ENCODE measurements at places on chromosomes 4 and X. TPM values are rescaled to one million over a fixed set of nuclear protein-coding genes. Genes with fewer than 3 reads are reported as not detected.

The SMIM10L2A gene
- 9.0 TPM for total RNA-seq

The MFAP3L gene
- 8.2 TPM for total RNA-seq

The CLCN5 gene
- 4.1 TPM for total RNA-seq

The NELFA gene
- total RNA-seq, result 16.3 TPM

The LRCH2 gene
- 57.1 TPM for total RNA-seq

The RAI2 gene
- 2.9 TPM for total RNA-seq

The HTATSF1 gene
- 68.5 TPM for total RNA-seq

The SPANXB1 gene
- not detected for total RNA-seq

The AKAP4 gene
- total RNA-seq, result not detected

The SOX3 gene
- total RNA-seq, result 2.4 TPM

The BRS3 gene
- total RNA-seq, result 1.6 TPM

The HSFX2 gene
- 1.2 TPM for total RNA-seq

The CLDN34 gene
- not detected for total RNA-seq

The TMEM154 gene
- under 0.01 TPM for total RNA-seq

The ARX gene
- 6.1 TPM for total RNA-seq

The GPR173 gene
- 21.2 TPM for total RNA-seq

The SMR3B gene
- total RNA-seq, result not detected

The VGLL1 gene
- not detected for total RNA-seq
